ENCODE measurements at places on chromosomes 4 and X.

DNA sequence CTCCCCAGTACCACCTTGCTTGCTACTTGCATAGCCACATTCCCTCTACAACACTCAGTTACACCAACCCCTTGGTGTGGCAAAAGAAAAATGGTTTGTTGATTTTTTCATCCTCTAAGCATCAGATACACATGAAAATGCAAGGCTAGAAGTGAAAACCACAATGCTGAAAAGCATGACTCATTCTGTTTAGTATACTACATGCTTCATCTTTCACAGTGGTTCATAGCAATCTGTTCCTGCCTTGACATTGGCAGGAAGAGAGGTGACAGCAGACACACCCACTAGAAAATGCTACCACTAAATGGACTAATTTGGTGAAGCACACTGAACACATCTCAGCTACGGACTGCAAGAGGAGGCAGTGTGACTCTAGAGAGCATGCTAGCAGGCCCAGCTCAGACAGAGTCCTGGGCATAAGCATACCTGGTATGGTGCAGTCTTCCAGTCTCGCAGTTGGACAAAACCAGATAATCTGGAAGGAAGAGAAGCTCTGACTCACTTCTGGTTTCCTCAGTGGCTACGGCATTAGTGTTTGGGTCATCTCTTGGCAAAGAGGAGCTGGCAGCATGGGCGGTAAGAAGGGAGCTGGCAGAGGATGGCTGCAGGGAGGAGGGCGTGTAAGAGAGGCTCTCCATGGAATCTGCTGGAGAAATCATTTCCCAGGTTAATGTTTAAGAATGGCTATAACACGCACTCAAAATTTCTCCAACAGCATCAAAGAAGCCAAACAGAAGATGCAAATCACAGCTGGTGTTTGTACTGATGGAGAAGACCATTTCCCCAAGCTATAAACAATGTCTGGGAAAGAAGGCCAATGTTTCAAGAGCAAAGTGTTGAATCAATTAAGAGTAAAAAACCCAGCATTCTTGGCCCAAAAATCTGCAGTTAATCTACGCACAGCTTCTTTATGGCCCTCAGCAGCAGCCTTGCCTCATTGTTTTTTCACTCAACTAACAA is 37.8 kb downstream of the GAB3 start:
- DNase-seq = no peak

DNA sequence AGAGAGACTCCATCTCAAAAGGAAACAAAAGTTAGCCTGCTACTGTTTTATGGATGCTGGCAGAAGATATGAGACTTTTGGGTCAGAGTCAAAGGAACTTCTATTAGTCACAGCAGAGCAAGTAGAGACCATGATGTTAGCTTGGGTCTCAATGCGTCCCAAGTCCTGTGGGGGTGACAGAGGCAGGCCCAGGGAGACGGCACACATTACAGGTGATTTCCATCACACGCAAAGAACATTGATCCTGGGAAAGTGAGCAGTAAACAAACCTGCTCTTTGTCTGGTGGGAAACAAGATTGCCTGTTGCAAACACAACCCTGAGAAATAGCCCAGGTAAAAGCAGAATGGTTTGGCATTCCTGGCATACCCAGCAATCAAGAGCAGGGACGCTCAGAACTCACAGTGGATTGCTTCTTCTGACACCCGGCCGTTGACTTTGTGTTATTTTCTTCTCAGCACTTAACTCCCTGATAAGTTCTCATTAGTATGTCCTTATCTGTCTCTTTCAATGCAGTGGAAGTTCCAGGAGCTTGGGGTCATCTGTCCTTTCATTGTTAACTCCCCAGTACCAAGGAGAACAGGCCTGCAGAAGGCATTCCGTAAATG is 51.2 kb upstream of the LGI2 start:
- no peak for DNase-seq

- no peak for DNase-seq
Observed at GRCh38 chr4:26294904-26295303, 25.9 kb upstream of the RBPJ start.

- DNase-seq = no peak
Observed at GRCh38 chr4:130640592-130640991, 1544.6 kb downstream of the C4orf33 start.

- DNase-seq = no peak
Observed at GRCh38 chr4:15333692-15334633, 93.9 kb upstream of the C1QTNF7 start.

- DNase-seq = no peak
Observed at GRCh38 chr4:107192601-107193000, 156.5 kb upstream of the DKK2 start.

DNA sequence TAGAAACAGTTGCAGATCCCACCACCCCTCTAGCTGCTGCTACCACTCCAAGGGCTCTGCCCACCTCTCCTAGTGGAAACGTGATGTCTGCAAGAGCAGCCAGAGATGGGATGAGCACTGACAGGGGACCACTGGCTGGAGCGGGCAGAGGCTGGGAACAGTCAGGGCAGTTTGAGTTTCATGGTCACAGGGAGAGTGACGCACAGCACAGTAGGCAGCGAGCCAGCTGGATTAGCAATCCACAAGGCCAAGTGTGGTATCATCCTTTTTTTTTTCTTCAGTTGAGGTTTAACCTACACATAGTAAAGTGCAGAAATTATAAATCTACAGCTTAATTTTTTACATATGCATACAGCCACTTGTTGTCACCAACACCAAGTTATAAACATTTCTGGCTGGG is 6.4 kb upstream of the SCML2 start:
- no peak for DNase-seq

DNA sequence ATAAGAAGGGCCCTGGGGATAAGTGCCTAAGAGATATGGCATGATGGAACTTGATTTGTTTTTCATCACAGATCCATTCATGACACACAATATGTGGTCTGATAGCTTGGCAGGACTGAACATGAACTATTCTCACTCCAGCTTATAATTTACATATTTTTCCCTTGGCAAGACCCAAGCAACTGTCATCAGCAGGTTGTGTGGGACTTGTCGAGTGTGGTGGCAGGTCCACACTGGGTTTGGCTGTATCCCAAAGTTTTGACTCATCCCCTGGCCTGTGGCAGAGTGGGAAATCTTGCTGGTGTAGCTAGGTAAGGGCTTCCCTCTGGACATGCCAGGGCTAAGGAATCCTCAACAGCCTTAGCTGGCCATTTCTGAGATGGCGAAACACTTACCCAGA is 81.0 kb upstream of the STIM2 start:
- DNase-seq = no peak

GRCh38 chrX:103533511-103534216 is 14.4 kb upstream of the RAB40A start:
- DNase-seq = peak; percentile 87

- no peak for DNase-seq
Observed at GRCh38 chr4:184790826-184791225, 34.9 kb downstream of the ACSL1 start.

DNA sequence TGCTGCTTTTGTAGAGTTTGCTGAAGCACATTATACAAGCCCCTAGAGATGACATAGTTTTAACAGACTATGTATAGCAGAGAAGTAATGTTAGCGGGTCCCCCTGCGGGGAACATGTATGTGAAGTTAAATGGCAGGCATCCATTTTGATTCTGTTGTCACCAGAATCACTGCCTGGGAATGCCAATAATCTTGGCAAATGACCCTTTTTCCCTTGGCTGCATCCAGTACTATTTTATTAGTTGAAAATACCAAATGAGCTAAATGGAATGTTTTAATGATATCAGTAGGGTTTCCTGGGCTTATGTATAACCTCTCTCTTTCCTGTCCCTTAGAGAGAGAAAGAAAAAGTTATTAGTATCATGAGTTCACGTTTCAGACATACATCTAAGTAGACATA is 93.6 kb downstream of the LIMCH1 start:
- DNase-seq = no peak

DNA sequence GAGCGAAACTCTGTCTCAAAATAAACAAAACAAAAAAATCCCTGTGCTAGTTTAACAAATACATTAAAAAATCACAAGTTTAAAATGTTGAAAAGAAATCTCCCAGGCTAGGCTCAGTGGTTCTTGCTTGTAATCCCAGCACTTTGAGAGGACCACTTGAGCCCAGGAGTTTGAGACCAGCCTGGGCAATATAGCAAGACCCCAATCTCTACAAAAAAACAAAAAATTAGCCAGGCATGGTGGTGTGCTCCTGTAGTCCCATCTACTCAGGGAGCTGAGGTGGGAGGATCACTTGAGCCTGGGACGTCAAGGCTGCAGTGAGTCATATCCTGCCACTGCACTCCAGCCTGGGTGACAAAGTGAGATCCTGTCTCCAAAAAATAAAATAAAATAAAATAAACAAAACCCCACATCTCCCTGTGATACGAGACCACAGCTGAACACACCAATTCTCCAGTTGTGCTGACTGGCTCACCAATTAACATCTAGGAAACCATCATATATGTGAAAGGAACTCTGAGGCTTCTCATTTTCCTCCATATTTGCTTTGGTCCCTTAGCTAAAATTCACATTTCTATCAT is 7.3 kb downstream of the RPS4X start:
- DNase-seq = no peak

- DNase-seq = no peak
Observed at GRCh38 chr4:79687006-79687405, 279.0 kb upstream of the GK2 start.

- DNase-seq = no peak
Observed at GRCh38 chrX:136731207-136731782, 49.4 kb downstream of the ARHGEF6 start.

DNA sequence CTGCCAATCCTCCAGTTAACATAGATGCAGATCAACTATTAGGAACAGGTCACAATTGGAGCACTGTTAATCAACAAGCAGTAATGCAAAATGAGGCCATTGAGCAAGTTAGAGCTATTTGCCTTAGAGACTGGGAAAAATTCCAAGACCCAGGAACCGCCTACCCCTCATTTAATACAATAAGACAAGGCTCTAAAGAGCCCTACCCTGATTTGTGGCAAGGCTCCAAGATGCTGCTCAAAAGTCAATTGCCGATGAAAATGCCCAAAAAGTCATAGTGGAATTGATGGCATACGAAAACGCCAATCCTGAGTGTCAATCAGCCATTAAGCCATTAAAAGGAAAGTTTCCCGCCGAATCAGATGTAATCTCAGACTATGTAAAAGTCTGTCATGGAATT is 20.5 kb upstream of the TRIM61 start:
- no peak for DNase-seq

GRCh38 chr4:136150046-136150445 is 1382.2 kb downstream of the PCDH18 start:
- DNase-seq = no peak

- DNase-seq = no peak
Observed at GRCh38 chr4:14787894-14788293, 214.4 kb upstream of the CPEB2 start.

DNA sequence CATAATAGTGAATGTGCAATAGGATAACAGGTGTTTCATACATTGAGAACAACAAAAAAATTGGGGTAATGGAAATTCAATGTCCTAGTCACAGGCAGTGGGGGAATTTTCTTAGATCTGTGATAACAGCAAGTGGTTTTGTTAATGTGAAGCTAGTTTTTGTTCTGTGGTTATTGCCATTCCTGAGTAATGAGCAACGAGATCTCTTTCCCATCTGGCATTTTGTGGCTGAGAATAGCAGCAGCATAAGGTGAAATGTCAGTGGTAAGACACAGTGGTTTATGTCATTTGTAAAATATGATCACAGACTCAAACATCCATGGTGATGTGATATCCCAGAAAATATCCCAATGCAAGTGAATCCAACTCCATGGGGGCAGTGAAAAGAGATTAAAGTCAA is 497.5 kb downstream of the KCNIP4 start:
- DNase-seq = no peak

DNA sequence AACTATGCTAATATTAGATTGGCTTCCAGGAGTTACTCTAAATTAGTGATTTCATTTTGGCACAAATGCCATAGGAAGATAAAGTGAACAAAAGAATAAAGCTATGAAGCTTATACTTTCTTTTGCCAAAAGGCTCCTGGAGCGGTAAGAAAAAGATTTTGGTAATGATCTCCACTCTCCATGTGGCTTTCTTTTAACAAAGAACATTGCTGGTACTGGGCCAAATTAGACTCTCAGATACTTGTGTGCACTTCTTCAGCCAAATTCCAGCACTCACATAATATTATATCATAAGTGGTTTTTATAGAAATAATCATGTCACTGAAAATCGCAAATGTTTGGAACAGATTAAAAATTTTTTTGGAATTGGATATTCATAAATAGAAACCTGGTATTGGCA is 142.4 kb upstream of the FGF13 start:
- DNase-seq = no peak

DNA sequence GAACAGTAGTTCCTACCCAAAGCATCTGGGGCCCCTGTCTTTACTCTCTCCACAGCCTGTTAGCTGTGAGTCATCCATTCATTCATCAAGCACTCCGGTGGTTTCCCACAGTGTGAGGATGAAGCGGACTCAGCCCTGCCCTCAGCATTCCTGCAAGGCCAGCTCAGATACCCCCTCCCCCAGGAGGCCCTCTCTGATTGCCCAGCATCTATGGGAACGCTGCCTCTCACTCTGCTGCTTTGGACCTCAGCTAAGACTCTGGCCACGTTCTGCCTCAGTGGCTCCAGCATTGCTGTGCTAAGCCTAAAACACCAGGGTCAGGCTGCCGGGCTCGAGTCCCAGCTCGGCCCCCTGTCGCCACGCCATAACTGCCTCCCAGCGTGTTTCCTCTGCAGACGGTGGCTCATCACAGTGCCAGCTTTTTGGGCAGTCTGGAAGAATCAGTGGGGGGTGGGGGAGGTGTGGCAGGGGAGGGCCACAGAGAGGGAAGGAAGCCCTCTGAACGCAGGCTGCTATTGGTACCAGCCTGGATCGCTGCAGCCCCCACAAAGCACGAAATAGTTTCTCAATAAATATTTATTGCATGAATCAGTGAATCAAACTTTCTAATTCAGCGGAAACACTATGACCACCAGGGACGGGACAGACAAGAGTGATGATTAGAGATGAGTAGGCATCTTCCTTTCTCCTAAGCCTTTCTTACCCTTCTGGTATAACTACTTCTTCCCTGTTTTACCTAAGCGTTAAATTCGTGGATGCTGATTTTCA is 74.4 kb downstream of the SORCS2 start:
- no peak for DNase-seq

DNA sequence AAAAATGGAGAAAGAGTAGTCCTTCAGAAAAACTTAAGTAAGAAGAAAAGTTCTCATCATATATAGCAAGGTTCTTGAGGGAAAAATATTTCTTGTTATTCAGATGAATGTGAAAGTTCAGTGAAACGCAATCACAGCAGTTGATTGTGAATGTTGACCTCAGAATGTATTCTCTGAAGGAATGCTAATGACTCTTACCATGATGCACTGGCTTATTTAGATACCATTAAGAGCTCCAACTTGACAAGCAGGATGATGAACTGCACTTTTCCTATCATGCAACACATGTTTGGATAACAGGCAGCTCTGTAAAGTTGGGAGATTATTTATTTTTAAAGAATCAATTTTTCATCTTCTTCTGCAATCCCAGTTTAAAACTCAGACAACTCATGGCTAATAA is 115.5 kb upstream of the MYOZ2 start:
- DNase-seq = no peak

Data from suprapubic skin (tissue), 4 donors.